GM04504 (cell line): ENCODE measurements at places on chromosomes 2 and 18.

GRCh38 chr2:23198316-23199114 lies 186.5 kb upstream of the KLHL29 start:
- DNase-seq: no peak

GRCh38 chr2:33074197-33074596 lies 127.4 kb downstream of the LTBP1 start:
- no peak for DNase-seq

- DNase-seq: no peak
These were observed 223.6 kb downstream of the ALPK2 start for GRCh38 chr18:58405107-58405898.

DNA sequence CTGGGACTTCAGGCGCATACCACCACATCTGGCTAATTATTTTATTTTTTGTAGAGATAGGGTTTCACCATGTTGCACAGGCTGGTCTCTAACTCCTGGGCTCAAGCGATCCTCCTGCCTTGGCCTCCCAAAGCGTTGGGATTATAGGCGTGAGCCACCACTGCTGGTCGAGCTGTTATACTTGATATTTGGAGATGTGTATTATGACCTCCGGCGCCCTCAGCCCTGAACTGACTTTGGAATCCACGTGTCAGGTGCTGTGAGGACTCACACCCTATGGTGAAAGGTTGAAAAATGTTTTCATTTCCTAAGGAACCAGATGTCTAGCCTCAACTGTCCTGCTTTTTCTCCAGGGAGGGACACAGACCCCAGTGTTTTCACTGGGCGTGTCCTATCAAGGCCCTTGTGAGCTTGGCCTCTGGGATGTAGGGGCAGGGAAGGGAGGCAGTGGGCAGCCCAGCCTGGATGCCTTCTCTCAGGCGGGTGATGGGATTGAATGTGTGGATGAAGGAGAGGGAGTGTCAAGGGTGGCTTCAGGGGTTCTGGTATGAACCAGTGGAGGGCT lies 56.4 kb upstream of the HAAO start:
- no peak for DNase-seq

GRCh38 chr2:73984203-73984921 lies at the start of gene TET3:
Gene TET3 (plus strand): TSS chr2:73984910. CDS start chr2:73986404, 1,494 bp downstream.
- DNase-seq: no peak

GRCh38 chr2:239563561-239563960 lies 162.7 kb upstream of the HDAC4 start:
- DNase-seq: no peak

DNA sequence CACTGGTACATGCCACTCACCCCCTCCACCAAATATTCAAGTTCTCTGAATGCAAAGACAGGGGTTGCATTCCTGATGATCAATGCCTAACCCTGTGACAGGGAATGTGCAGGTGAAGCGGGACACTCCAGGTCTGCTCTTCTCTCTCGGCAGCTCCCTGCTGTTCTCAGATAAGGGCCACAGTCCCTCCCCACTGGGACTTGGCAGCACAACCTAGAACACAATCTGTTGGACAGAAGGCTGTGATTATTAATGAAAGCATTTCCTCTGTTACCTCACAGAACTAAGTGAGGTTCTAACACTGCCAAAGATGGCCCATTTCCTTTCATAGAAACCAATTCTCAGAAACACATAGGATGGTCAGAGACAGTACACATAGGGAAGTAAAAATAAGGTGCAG lies 42.7 kb downstream of the VSNL1 start:
- DNase-seq: no peak

- no peak for DNase-seq
These were observed 40.6 kb downstream of the CHST10 start for GRCh38 chr2:100376836-100377235.

- no peak for DNase-seq
These were observed 104.4 kb downstream of the LIPG start for GRCh38 chr18:49666045-49666775.

DNA sequence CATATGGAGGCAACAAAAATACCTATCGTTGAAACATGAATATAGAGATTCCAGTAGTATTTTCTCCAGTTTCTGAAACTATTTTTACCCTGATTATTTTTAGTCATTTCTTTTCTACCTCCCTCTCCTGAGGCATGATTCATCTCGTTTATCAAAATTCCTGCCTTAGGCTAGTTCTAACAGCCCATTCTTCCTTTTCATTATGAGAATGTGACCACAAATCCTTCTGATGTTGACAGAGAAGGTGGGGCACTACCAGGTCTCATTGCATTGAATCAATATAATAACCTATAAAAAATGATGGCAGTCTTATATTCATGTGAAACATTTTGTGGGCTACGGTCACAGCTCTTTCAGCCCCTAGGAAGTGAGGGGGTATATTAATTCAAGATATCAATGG lies 406.5 kb upstream of the UBE2E3 start:
- DNase-seq: no peak

DNA sequence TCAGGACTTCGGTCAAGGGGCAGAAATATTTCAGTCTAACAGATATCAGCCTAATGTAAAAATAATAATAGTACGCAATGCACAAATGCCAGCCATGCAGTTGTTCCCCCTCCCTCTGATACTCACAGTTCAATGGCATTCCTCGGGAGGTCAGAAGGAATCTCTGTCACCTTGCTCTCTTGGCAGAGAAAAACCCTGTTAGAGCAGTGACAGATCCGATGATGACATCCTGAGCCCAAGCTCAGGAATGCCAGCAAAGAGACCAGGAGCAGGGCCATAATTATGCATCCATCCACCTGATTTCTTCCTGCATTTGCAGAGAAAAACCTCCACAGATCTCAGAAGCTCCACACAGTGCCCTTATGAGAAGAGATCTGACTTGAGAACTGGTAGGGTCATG lies at the start of gene FSHR:
FSHR (minus strand) TSS at position 376 of the 400 bp plus-strand sequence; CDS start at position 278, 98 bp downstream.
- no peak for DNase-seq

DNA sequence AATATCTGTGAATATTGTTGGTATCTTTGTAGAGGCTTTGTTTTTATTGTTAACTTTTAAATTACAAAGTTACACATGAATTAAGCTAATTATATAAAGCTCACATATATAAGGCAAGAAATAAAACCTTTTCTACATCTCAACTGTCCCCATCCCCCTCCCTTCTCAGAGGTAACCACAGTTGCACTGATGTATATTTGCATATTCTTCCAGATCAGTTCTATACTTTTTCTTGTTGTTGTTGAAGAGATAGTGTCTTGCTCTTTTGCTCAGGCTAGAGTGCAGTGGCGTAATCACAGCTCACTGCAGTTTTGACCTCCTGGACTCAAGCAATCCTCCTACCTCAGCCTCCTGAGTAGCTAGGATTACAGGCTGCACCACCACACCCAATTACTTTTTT lies 36.0 kb upstream of the CDC42EP3 start:
- DNase-seq: no peak

DNA sequence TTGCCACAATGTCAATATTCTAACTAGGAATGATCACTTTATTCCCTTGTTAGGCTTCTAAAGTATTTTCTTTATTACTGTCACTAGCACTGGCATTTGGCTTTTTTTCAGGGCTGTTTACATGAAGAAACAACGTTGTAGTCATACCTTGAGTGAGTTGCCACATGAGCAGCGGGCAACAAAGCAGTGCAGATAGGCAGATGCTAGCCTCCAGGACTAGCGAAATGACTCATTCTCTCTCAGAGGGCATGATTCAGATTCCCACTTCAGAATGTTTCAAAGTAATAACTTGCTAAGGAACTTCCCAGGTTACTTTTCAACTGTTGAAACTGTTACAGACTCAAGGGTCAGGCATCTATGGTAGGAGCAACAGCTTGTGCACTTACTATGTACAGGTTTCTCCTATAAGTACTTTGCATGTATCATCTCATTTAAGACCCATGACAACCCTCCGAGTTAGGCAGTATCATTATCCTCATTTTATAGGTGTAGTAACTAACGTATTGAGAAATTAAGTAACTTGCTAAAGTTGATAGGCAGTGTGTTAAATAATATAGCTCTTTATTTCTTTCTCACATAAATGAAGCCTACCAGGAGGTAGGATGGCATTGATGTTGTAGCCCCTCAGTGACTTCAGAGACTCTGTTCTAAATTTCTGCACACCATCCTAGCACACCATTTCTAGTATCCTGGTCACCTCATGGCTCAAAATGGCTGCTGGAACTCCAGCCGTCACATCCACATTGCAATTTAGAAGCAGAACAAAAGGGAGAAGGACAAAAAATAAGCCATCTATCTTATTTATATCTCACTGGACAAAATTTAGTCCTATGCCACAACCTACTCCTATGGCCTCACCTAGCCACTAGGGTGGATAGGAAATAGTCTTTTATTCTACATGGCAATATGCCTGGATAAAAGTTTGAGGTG lies 83.3 kb downstream of the ICOS start:
- DNase-seq: peak; percentile 3

- no peak for DNase-seq
These were observed 11.0 kb downstream of the TBR1 start for GRCh38 chr2:161426922-161427663.

GRCh38 chr2:160433466-160434140 lies 60.0 kb downstream of the RBMS1 start:
- no peak for DNase-seq

GRCh38 chr2:172698041-172698863 lies 37.4 kb upstream of the RAPGEF4 start:
- DNase-seq: no peak

DNA sequence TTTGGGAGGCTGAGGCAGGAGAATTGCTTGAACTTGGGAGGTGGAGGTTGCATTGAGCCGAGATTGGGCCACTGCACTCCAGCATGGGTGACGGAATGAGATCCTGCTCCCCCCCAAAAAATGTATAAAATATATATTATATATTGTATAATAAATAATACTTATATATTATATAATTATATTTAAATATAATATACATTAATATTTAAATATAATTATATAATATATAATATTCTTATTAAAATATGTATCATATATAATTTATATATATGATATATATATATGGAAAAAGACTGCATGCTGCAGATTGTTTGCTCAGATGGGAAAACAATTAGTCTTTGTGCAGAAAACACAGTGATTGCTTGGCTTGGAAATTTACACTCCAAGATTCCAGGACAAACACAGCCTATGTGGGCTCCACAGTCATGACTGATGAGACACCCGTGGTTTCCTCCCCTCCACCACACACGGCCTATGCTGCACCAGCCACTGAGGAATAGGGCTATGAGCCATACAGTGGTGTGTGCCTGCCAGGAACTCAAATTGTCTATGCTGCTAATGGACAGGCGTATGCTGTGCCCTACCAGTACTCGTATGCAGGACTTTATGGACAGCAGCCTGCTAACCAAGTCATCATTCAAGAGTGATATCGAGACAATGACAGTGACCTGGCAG lies 30.0 kb downstream of the PMAIP1 start:
- no peak for DNase-seq

GRCh38 chr2:33521791-33522281 lies 45.4 kb downstream of the RASGRP3 start:
- peak; percentile 92 for DNase-seq

- no peak for DNase-seq
These were observed 7.0 kb upstream of the SCTR start for GRCh38 chr2:119531292-119531691.

DNA sequence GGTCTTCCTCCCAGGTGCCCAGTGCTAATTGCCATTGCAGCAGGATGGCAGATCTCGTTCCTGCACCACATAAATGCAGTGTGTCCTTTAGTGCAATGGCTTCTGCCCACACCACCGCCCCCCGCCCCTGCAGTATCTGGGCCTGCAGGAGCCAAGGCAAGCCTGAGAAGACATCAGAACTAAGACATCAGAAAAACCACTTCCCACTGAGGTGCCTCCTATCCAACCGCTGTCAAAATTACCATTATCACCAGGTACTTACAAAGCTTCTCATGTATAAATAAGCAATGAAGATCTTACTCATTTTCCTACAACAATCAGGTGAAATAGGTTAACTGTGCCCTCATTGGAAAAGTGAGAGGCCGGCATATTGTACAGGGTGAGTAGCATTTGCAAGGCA lies 228.8 kb downstream of the FBXO15 start:
- DNase-seq: no peak

DNA sequence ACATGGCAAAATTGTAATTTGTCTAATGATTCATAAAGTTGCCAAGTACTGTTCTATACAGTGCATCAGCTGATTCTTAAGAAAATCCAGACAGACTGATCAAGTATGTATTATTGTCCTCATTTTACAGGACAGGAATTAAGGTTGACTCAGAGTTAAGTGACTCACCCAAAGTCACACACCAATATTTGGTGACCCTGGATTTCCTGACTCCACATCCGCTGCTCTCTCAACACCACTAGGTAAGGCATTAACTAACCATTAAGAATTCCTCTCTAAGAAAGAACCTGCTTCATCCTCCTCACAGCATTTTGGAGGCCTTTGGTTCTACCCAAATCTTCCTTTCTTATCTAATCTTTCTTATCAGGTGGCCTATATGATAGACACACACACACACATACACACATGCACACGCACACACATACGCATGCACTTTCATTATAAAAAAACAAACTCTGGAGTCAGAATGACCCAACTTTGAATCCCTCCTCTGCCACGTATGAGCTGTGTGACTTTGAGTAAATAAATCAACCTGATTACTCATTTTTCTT lies 150.8 kb downstream of the ANKRD44 start:
- DNase-seq: no peak

DNA sequence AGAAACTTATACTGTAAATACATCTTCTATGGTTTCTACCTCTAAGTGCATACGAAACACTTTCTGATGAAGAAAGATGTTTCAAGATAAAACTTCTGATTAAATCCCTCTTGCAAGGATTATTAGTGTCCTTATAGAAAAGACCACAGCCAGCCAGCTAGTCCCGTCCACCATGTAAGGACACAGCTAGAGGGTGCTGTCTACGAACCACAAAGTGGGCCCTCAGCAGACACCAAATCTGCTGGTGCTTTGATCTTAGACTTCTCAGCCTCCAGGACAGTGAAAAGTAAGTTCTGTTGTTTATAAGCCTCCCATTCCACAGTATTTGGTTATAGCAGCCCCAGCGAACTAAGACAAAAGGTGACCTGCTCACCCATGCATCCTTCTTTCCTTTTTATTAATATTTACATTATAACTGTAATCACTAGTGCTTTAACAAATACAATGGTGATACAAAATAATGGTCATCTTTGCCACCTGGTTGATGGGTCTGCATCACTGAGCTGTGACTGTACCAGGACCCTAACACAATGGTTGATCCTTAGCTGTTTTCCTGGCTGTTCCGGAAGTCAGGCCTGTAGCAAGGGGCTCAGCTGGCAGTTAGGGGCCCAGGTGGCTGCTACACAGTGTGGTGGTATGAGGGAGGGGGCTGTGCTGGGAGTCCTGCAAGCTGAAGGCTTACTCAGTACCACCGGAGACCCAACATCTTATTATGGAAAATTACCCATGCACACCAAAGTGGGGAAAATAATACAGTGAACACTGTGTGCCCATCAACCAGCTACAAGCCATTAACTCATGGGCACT lies 108.5 kb upstream of the SMAD7 start:
- DNase-seq: no peak

GRCh38 chr2:66443186-66443978 lies 8.5 kb downstream of the MEIS1 start:
- no peak for DNase-seq

- no peak for DNase-seq
These were observed 87.8 kb downstream of the KCTD1 start for GRCh38 chr18:26460449-26461091.
